ENCODE measurements at places on chromosomes 7 and 10.
A peak's percentile ranks its signal among the peaks of the same experiment; 100 is the strongest.

- DNase-seq, result peak; percentile 45
These were observed 1.5 kb upstream of the NRP1 start for GRCh38 chr10:33335801-33336581.

- no peak for DNase-seq
These were observed 19.7 kb upstream of the NRF1 start for GRCh38 chr7:129591868-129592267.

DNA sequence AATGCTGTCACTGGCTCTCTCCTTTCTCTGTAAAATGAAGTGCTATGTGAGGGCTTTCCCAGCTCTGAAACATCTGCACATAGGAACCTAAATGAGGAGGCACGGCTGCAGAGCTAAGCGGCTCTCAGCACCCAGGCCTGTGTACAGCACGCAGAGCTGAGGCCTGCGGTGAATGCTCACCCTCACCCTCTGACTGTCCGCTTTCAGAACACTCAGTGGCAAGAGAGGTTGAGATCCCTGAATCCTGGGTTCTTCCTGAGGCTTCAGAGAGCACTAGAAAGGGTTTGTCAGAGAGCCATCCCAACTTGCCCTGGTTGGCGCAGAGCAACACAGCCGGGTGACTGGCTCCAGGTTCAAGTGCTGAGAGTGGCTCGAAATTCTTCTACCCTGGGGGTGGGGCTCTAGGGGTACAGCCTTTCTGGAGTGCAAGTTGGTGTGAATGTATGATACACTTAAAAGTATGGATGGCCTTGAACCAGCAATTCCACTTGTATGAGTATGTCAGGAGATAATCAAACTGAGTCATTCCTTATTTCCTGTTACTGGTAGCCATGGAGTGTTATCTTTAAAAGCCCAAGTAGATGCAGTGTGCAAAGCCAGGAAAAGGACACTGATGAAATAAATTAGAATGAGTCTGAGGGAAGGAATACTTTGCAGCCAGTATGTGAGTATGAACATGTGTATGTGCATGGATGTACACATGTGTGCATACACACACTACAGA, 1.7 kb upstream of the CCDC201 start:
- DNase-seq, result no peak

DNA sequence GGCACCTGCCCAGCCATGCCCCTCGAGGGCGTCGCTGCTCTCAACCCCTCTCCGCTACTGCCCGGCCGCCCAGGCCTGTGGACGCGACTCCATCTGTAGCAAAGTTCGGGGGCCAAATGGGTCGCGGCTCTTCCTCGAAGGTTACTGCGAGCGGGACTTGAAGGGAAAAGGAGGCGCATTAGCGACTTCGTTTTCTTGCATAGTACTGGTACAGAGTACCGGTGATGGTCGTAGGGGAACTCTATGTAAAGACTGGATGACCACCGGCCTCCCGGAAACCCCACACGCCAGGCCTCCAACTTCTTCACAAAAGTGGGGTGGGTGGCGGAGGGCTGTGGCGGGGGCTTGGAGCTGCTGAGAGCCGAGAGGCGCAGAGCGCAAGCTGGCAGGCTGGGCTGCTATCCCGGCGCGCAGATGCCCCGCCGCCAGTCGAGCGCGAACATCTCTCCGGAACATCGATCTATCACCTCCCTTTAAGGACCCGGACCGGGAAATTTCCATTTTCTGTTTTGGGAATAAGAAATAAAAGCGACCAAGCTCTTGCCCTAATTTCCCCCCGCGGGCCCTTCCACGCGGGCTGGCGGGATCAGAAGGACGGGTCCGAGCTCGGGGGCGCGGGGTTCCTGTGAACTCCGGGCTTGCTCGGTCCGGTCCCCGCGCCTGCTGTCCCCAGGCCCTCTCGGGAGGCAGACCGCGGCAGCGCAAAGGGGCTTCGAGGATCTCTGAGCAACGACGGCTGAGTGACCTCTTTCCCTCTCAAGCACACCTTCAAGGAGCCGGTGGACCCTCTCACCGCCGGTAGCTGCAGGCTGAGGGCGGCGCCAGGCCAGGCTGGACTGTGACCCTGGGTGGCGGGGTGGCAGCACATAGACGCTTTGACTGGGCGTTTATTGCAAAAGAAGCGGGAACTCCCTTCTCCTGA, 12.2 kb upstream of the FEZF1 start:
- DNase-seq, result no peak

- DNase-seq, result no peak
These were observed 3.7 kb upstream of the CDHR1 start for GRCh38 chr10:84190621-84191020.

- no peak for DNase-seq
These were observed 59.9 kb downstream of the PDGFA start for GRCh38 chr7:459584-460373.

- DNase-seq, result no peak
These were observed 162.9 kb downstream of the GRK5 start for GRCh38 chr10:119370111-119370741.

GRCh38 chr7:157072361-157072760, 61.9 kb upstream of the MNX1 start:
- no peak for DNase-seq

GRCh38 chr7:150721970-150722373, 5.6 kb downstream of the GIMAP1 start:
- DNase-seq, result no peak

DNA sequence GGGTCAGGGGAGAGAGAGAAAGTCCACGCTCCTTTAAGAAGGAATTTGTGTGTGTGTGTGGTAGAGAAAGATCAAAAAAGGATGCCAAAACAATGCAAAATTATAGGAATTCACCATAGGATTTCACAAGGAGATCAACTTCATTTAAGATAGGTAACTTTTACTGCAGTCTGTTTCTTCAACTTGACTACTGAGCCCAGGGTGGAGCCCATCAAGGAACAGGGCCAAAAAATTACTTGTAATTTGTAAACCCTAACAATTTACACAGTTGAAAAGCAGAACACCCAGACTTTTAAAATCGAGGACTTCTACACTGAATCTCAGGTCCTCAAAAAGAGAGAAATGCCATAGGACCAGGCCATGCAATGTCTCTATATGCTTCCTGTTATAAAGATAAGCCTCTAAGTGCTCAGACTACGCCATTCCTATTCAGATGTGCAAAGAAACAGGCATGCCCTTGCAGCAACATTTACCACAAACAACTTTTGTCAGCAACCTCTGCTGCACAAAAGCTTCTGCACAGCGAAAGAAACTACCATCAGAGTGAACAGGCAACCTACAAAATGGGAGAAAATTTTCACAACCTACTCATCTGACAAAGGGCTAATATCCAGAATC, 10.6 kb upstream of the GIMAP4 start:
- no peak for DNase-seq

GRCh38 chr7:70738151-70738885, 393.6 kb upstream of the GALNT17 start:
- DNase-seq, result no peak

- DNase-seq, result no peak
These were observed 88.5 kb downstream of the PAXIP1 start for GRCh38 chr7:154914308-154914995.
